CD4-positive, alpha-beta T cell treated with Interleukin-17A for 1 hour (primary cell): ENCODE measurements at places on chromosomes 6 and 20.
A peak's percentile ranks its signal among the peaks of the same experiment; 100 is the strongest.

- no peak for DNase-seq
Observed at GRCh38 chr6:109961611-109962041, 16.5 kb upstream of the GPR6 start.

- DNase-seq: no peak
Observed at GRCh38 chr6:88730611-88731011, 232.8 kb downstream of the RNGTT start.

DNA sequence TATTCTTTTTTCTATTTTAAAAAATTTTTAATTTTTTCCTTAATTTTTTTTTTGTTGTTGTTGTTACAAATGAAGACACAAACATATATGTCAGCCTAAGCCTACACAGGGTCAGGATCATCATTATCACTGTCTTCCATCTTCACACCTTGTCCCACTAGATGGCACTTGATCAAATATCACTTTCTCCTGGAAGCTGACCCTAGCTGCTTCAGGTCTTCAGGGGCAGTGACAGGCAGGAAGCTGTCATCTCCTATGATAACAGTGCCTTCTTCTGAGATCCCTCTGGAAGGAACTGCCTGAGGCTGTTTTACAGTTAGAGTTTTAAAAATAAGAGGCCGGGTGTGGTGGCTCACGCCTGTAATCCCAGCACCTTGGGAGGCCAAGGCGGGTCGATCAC, 70.2 kb upstream of the EEF1E1 start:
- DNase-seq: no peak

- no peak for DNase-seq
Observed at GRCh38 chr6:6001443-6001842, 5.3 kb downstream of the NRN1 start.

- no peak for DNase-seq
Observed at GRCh38 chr6:113423956-113424355, 433.2 kb upstream of the MARCKS start.

- DNase-seq: no peak
Observed at GRCh38 chr6:69868961-69869360, 2.6 kb downstream of the COL19A1 start.

- no peak for DNase-seq
Observed at GRCh38 chr6:47853766-47854165, 71.9 kb downstream of the OPN5 start.

- DNase-seq: no peak
Observed at GRCh38 chr6:157213907-157214565, 109.3 kb downstream of the TMEM242 start.

GRCh38 chr20:48541581-48542071, 286.2 kb downstream of the PREX1 start:
- no peak for DNase-seq

GRCh38 chr6:149134511-149134933, 183.0 kb upstream of the TAB2 start:
- DNase-seq: no peak

- no peak for DNase-seq
Observed at GRCh38 chr6:162532283-162533008, 195.1 kb downstream of the PRKN start.

- DNase-seq: no peak
Observed at GRCh38 chr6:14796974-14797762, 448.7 kb upstream of the JARID2 start.

DNA sequence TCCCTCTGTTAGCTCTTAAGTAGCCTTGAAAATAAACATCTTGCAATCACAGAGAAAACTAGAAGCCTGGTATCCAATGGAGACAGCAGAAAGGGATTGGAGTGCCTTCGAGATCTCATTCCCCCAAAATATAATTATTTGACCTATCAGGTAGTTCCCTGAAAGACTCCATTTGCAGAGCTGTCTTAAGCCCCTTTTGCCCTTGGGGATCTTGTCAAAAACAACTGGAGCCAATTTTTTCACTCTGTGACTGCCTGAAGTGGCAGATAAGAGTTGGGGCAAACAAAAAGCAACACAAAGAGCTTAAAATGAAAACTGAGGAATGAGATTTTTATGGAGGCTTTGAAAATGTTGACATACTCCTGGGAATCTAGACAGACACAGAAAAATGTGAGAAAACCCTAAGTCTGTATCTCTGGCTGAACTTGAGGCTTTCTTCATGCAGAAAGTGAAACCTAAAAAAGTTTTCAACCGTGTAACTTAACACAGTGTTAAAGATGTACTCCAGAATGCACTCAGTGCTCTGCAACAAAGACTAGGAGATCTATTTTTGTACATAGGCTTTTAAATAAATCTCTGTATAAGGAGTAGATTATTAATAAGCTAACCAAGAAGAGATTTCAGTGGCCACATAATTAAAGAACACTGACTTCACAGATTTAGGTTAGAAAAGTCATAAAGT, 971.1 kb upstream of the MAN1A1 start:
- DNase-seq: no peak

DNA sequence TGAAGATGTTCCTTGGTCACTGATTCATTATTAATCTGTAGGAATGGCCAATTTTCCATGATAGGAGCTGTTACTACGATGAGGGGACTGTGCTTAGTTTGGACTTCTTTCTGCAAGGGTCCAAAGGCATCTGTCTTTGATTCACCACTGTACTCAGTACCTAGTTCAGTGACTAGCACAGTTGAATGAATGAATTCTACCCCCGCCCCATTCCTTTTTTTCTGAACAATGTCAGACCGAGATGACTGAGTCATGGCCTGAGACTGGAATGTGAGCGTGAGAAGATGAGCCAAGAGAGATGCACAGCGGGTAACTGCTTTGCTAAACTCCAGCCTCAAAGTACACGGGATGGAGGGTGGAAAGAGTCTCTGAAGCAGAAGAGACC, 419 bp upstream of the SNHG17 start:
- no peak for DNase-seq

DNA sequence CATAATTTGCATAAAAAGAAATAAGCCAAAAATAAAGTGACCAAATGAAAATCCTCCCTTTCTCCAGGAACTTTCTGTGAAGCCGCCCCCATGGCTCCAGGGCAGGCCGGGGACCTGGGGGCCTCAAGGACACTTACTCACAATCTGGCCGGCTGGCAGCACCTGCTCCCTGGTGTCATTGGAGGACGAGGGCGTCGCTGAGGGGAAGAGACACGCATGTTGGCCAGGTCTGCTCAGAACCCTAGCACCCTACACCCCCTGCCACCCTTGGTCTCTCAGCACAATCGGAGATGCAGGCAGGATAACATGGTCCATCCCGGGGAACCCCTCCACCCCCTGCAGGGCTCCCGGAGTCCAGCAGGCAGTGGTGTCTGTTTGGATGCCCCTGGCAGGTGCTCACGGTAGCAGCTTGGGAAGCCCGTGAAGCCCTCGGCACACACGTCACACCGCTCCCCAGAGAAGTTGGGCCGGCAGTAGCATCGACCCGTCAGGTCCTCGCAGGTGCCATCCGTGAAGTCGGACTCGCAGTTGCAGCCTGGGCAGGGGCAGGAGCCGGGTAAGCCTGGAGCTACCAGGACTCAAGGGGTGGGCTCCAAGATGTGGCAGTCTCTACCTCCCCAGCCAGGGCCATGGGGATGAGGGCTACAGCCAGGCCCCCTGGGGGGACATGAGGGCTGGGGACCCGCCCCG, 21.3 kb downstream of the LAMA5 start:
- no peak for DNase-seq

GRCh38 chr20:8930726-8931125, 138.2 kb upstream of the PLCB4 start:
- no peak for DNase-seq

GRCh38 chr20:23710771-23711170, 21.9 kb upstream of the CST4 start:
- no peak for DNase-seq

DNA sequence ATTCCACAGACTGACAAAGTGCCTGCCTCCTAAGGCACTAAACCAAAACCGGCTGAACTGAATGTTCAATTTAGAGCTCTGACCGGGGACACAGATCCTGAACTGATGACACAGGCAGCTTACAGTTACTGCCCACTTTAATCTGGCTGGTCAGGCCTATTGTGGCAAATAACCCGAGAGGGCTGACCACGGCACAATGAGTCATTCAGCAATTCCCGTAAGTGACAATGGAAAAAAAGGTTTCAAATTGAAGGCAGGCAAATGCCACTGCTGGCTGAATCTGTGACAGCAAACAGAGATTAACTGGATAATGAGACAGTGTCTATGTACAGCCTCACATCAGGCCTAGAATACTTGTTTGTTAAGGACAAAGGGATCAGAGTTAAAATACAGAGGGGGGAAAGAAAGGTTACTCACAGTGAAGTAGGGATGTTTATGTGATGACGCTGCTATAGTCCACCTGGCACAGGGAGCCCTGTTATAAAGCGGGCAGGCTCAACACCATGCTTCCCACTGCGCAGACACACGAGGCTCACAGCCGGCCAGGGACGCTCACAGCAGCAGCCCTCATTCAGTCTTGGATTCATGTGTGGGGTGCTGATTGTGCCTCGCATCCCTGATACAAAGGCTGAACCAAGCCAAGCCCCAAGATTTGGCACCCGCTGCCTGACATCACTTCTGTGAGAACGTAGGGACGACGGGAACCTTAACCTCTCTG, 54.4 kb downstream of the RTN4IP1 start:
- DNase-seq: no peak

DNA sequence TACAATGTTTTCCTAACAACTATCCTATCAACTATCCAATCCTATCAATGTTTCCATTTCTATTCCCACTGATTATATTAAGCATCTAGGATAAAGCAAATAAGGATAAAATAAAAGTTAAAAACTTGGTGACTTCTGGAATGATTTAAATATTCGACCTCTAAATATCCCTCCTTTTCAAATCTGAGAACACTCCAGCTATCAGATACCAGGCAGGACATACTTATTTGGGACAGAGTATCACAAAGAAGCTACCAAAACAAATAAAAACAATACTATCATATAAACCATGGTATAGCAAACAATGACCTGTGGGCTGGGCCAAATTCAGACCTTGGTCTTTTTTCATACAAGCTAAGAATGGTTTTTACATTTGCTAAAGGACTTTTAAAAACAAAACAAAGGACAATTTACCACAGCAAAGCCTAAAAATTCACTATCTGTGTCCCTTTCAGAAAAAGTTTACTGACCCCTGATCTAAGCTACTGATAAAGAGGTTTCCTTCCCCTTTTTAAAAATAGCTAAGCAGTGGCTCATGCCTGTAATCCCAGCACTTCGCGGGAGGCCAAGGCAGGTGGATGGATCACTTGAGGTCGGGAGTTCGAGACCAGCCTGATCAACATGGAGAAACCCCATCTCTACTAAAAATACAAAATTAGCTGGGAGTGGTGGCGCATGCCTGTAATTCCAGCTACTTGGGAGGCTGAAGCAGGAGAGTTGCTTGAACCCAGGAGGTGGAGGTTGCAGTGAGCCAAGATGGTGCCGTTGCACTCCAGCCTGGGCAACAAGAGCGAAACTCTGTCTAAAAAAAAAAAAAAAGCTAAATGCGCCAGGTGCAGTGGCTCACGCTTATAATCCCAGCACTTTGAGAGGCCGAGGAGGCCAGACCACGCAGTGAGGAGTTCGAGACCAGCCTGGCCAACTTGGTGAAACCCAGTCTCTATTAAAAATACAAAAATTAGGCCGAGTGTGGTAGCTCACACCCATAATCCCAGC, 6.0 kb downstream of the NUP153 start:
- no peak for DNase-seq

DNA sequence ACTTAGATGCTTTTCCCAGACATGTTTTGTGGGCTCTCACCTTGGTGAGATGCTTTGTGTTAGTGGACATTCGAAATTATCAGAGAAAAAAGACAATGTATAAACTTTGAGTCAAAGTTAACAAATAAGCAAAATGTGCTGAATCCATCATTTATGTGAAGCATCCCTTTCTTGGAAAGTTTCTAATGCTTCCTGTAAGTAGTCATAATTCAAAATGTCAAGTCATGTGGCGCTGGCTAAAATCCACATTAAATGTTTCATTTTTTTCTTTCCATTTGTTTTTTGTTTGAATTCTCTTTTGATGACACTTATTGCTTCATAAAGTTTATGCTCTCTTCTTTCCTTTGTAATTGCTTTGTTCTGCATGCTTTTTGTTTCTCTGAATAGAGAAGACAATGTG, 107.2 kb upstream of the CENPW start:
- no peak for DNase-seq

GRCh38 chr6:32947552-32948465, 5.1 kb downstream of the HLA-DMA start:
- DNase-seq: peak; percentile 63

DNA sequence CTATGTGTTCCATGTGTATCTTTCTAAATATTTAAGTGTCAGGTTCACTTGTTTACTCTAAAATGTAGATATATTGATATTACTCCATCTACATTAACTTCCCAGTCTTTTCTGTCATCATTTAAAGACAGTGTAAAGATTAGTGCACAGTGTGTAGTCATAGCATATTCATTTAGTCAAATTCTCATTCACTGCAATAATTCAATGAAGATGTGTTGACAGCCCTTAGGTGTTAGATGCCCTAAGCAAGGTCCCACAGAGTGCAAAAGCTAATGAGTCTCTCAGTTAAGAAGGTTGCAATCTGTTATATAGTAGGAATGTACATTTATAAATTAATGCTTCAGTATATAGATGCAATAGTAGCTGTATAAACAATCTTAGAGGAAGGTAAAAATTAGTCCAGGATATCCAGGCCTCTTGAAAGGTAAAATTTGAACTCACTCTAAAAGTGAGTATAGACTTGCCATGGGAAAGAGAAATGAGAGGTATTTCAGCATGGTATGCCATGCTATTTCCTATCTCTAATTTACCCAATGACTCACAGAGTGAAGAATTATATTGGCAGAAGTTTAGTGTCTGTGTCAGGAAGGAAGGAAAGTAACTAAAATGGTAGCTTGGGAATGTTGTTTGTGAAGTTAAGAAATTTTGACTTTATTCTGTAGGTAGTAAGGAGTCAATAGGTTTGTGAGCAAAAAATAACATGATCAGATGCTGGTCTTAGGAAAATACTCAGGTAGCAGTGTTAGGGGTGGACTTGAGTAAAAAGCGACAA, 969.9 kb upstream of the CITED2 start:
- DNase-seq: no peak

- DNase-seq: no peak
Observed at GRCh38 chr6:13328875-13329183, 492 bp upstream of the TBC1D7 start.

DNA sequence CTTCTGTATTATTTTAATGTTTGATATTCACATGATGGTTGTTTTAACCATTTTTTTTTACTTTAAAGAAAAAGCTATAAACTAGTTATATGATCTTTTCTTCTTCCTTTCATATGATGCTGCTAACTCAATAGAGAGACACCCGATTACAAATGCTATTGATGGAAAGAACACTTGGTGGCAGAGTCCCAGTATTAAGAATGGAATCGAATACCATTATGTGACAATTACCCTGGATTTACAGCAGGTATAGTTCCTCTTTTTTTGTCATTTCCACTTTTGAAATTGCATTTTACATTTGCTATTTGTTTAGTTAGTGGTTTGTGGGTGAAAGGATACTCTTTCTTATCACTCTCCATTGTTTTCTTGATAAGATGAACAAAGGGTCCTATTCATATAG, 176.7 kb downstream of the LAMA2 start:
- no peak for DNase-seq

- DNase-seq: no peak
Observed at GRCh38 chr20:38866265-38867061, 59.8 kb upstream of the FAM83D start.

GRCh38 chr6:138981416-138981815, 6.6 kb downstream of the REPS1 start:
- no peak for DNase-seq

- no peak for DNase-seq
Observed at GRCh38 chr6:79374308-79374707, 139.8 kb upstream of the HMGN3 start.
